Right ventricle myocardium inferior (tissue), 1 donor: ENCODE measurements at places on chromosomes 16 and 17. TPM values are rescaled to one million over a fixed set of nuclear protein-coding genes. Genes with fewer than 3 reads are reported as not detected.

GRCh38 chr16:87922250-87922871, 14.0 kb downstream of the CA5A start:
- DNase-seq, result no peak

GRCh38 chr16:10751291-10751697, 7.7 kb downstream of the NUBP1 start:
- DNase-seq, result no peak

DNA sequence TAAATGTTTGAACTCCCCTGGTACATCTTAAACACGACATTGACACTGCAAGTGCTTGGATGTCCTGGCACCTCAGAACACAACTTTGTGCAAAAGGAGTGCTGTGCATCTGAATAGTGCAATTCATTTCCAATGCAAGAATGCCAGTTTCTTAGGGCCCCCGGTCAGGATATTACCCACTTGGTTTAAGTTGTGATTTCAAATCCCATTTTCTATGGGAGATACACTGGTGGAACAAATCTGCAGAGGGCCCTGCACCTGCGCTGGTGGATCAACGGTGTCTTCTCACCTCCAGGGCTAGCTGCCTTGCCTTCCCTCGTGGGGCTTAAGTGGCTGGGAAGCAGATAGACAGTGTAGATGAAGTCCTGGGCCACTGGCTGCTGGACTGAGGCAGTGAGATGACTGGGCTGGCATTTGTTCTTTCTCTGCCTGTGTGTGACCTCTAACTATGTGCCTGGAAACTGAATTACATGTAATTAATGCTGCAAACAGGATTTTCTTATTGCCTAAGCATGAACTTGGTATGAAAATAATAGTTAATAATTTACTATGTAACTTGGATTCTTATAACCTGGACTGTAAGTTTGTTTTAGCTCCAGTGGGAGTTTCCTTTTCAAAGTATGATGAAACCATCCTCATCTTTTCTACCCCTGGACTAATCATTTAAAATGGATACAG, 20.9 kb downstream of the HAPSTR1 start:
- DNase-seq, result no peak

- DNase-seq, result no peak
These were observed 16.0 kb upstream of the LHX1 start for GRCh38 chr17:36921095-36921851.

- DNase-seq, result no peak
These were observed 206.0 kb downstream of the IRX3 start for GRCh38 chr16:54080524-54081008.

GRCh38 chr17:35545150-35545549, 7.7 kb upstream of the SLFN12L start:
- DNase-seq, result no peak

GRCh38 chr17:1511756-1512321, 4.6 kb downstream of the INPP5K start:
- no peak for DNase-seq

- DNase-seq, result no peak
These were observed 111.7 kb downstream of the NLK start for GRCh38 chr17:28154214-28154613.

DNA sequence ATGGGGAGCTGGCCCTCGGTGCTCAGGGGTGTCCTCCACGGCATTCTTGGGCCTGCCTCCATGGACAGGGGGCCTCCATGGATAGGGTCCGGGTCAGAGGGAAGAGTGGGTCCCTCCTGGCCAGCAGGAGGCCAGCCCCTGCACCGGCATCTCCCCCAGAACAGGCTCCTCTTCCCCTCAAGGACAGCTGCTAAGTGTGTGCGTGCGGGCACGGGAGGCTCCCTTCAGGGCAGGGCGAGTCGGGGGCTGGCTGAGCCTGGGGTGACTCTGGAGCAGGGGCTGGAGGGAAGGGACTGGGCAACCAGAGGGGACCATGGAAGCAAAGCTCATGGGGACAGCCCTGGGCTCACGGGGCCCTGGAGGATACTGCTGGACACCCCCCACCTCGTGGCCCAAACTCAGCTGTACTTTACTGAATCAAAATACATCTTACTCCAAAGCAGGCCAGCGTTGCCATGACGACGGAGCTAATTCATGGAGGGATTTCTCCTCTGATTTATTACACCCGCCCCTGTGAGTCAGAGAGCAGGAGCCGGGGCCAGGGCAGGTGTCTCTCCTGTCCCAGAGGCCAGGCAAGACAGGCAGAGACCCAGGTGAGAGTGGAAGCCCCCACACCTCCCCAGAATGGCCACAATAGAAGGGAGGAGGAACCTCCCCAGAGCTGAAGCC, 2.1 kb downstream of the CASKIN1 start:
- no peak for DNase-seq

DNA sequence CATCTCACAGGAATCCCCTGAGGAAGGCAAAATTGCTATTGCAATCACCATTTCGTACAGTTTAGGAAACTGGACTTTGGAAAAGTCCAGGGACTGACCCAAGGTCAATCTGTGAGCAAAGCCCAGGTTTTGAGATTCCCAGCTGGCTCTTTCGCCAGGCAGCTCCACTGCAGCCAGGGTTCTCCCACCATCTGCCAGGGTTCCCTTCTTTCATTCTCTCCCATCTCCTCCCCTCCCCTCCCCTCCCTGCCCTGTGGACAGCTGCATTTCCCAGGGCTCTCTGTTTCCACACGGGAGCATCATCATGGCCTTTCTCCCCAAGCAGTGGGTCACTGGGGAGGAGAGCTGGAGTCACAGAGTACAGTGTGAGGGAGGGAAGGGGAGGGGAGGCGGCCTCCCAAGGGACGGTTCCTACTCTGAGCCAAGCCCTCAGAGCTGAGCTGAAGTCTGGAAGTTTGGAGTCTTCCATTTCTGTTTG, 11.9 kb upstream of the GSDMA start:
- no peak for DNase-seq

Gene NRN1L
- 0.54 TPM for total RNA-seq

Gene CHST4
- not detected for total RNA-seq

Gene UBN1
- 45.2 TPM for total RNA-seq

Gene NOG
- total RNA-seq, result 0.70 TPM

Gene KRT9
- not detected for total RNA-seq

Gene KIF2B
- total RNA-seq, result not detected

Gene TBC1D3K
- not detected for total RNA-seq

Gene TP53I13
- total RNA-seq, result 38.8 TPM
